ENCODE measurements at places on chromosomes 12 and 14.

- DNase-seq = no peak
Observed at GRCh38 chr12:131683266-131684014, 27.4 kb upstream of the SFSWAP start.

DNA sequence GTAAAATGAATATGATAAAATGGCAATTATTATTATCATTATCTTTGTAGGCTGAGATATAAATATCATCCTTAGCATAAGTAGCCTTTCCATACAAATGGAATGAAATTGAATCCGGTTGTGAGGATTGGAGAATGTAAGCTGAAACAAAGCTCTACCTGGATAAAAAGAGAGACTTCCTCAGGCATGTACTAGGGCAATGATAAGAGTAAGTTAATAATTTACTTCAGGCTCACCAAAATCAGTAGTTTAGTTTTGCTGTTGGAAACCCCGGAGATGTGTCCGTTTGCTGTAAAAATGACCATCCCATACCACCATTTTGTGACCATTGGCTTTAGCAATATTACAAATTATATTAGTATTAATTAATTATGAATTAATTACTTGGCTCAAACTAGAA is 96.3 kb downstream of the C12orf75 start:
- DNase-seq = no peak

- no peak for DNase-seq
Observed at GRCh38 chr14:65195042-65195719, 92.9 kb upstream of the MAX start.

DNA sequence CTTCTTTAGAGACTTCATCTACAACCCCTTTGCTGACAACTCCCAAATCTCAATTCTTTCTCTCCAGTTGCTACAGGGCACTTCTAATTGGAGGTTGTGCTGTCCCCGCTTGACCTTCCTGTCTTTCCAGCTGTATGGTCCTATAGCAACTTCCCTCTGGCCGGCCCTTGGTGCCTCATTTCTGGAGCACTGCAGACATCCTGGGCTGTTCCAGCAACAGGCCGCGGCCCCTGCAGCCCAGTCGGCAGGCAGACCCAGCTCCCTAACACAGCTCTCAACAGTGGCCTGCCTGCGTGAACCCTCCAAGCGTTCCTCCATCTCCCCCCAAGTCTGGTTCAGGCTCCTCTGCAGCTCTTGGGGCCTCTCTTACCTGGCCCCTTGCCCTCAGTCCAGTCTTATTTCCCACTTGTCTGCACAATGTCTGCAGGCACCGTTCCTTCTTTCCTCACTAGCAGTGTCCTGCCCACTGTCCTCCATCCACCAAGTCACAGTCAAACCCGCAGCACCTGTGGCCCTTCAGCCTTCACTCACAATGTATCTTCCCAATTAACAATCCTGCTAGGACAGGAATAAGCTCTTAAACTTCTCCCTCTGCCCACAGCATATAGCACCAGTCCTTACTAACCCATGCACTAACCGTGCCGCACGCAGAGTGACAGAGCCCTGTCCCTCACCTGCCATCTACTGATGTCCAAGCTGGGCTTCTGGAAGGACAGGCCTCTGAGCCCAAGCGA is 1.6 kb upstream of the EML1 start:
- DNase-seq = no peak

Measured in activated CD4-positive, CD25-positive, alpha-beta regulatory T cell treated with anti-CD3 and anti-CD28 coated beads, Interleukin-2, amount 50 U/mL, for 72 hours (primary cell).